ENCODE measurements at places on chromosomes 2 and 18. TPM values are rescaled to one million over a fixed set of nuclear protein-coding genes. Genes with fewer than 3 reads are reported as not detected.

The TUBB8B gene
- not detected for polyA plus RNA-seq

DNA sequence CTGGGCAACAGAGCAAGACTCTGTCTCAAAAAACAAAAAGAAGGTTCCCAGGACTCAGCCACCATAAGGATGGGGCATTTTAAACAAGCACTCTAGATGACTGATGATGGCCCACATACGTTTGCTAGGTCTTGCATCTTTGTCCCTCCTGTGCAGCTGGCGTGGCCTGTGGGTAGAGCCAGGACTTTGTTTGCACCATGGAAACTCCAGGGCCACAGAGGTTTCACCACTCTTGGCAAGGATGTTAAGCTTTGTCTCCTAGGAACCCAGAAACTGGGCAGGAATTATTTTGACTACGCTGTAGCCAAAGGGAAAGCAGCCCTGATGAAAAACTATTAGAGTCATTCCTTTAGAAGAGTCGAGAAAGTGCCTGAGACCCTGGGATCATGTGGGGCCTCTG, 75.3 kb upstream of the STPG4 start:
- DNase-seq: peak; percentile 78

The DLGAP1 gene
- polyA plus RNA-seq: 0.29 TPM

- DNase-seq: no peak
Observed at GRCh38 chr2:197944416-197945096, 140.2 kb downstream of the PLCL1 start.

DNA sequence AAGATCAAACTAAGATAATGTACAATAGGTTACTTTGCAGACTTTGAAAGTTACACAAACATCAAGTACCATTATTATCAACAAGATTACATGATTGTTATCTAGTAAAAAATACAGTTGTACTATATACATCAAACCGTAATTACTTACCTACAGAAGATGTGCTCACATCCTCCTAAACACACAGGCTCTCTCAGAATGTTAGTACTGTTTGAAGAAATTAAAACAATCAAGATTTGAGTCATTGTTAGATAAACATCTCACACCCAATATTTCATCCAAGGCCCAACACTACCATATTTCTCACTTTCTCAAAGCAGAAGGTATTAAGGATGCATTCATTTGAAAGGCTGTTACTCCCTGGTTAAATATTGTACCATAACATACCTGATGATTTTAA, 12.6 kb downstream of the BARD1 start:
- DNase-seq: no peak

- no peak for DNase-seq
Observed at GRCh38 chr2:101339266-101339880, 30.9 kb upstream of the RNF149 start.
